Neural progenitor cell (in vitro differentiated cells): ENCODE measurements at places on chromosomes 12 and 14. TPM values are rescaled to one million over a fixed set of nuclear protein-coding genes. Genes with fewer than 3 reads are reported as not detected.

C3AR1 gene
- not detected in 2 replicates for total RNA-seq

DNA sequence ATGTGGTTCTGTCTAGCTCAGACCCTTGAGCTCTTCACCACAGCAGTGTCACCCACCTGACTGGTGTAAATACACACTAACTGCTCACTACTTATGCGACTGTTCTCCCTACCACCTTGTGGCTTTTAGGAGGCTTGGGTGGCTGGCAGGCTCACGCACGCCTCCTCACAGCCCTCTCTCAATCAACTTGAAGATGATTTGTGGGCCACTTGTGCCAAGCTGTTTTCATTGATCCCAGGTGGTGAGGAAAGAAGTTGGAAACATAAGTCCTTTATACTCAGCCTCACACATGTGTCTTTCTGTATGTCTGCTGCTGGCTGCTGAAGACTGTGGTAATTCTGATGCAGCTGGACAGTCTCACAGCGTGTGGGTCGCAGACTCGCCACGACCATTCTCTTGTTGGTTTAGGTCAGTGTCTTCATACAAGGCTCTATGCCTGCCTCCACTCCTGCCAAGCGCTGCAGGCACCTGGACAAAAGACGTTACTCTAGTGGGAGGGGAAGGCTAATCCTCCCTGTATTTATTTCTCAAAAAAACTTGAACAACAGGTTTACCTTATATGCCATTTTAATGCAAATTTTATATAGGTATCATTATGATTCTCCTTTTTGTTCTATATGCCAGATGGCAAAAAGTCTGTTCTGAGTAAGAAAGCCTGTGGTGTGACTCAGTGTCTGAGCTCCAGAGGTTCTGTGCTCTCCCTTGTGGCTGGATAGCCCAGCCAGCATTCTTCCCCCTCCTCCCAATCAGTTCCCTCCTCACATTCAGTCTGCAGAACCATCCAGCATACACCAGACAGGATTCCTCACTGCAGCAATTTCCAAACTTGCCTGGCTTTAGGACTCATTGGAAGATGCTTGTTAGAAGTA lies 115.6 kb downstream of the DIP2B start:
- H3K27me3 ChIP-seq = no peaks in the 10 kb centered on the region
- peak; percentile 55 for DNase-seq
- no peak overlapping the region for H3K4me3 ChIP-seq
- H3K36me3 ChIP-seq = no peaks in the 10 kb centered on the region

DNA sequence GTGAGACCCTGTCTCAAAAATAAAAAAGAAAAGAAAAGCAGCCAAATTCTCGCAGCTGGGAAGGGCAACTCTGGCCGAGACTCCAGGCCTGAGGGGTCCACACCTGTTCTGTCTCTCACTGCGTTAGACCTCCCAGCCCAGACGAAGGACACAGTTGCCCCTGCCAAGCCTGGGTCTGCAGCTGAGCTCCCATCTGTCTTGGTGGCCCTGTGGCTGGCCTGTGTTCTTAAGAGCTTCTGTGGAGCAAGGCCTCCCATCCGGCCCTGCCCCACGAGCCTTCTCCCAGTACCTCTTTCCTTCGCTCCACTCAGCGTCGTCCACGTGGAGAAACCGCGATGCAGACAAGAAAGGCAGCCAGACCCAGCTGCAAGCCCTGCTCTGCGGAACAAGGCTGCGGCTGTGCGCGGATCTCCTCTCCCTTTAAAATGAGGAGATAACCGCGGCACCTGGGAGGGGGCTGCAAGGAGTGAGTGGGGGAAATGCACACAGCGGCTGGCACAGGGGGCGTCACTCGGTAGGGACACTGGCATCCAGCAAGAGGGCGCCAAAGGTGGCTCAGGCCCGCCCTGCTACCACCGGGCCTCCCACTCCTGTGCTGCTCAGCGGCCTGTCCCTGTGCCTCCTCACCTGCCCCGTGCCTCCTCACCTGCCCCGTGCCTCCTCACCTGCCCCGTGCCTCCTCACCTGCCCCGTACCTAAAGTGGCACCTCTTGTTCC lies 42.4 kb downstream of the LRRC74A start:
- no peak for DNase-seq
- no peaks in the 10 kb centered on the region for H3K27me3 ChIP-seq
- no peak overlapping the region for H3K4me3 ChIP-seq
- H3K36me3 ChIP-seq = no peaks in the 10 kb centered on the region
- H3K4me1 ChIP-seq = peaks cover 9% of the 10 kb centered on the region

DNA sequence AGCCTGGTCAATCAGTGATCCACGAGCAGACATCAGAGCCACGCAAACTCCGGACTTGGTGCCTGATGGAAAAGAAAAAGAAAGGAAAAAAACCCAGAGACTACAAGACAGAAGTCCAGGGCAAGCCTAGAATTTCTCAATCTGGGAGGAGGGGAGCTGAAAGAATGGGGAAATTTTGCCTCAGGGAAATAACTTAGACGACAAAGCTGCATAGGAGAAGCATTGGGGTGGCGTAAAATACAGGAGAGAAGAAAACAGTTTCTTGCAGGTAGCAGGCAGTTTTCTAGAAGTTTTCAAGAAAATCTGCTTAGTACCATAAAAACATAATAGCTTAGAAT lies 2.6 kb upstream of the SLC11A2 start:
- no peak overlapping the region for H3K4me3 ChIP-seq
- H3K4me1 ChIP-seq = peaks cover 23% of the 10 kb centered on the region
- no peaks in the 10 kb centered on the region for H3K36me3 ChIP-seq
- H3K27ac ChIP-seq = no peak overlapping the region
- no peak for DNase-seq

GRCh38 chr12:124653169-124653931 lies 85.9 kb upstream of the NCOR2 start:
- H3K4me3 ChIP-seq = no peak overlapping the region
- no peak for DNase-seq
- H3K27ac ChIP-seq = no peak overlapping the region

GRCh38 chr12:21416511-21417121 lies 20.8 kb upstream of the PYROXD1 start:
- H3K4me3 ChIP-seq = no peak overlapping the region
- H3K4me1 ChIP-seq = peaks cover 11% of the 10 kb centered on the region
- no peak overlapping the region for H3K27ac ChIP-seq
- no peaks in the 10 kb centered on the region for H3K27me3 ChIP-seq
- H3K36me3 ChIP-seq = no peaks in the 10 kb centered on the region

PMCH gene
- total RNA-seq = not detected in 2 replicates

APOF gene
- total RNA-seq = not detected in 2 replicates

GRCh38 chr12:94793191-94793595 lies 142.8 kb upstream of the TMCC3 start:
- H3K27ac ChIP-seq = no peak overlapping the region
- peak; percentile 17 for DNase-seq
- no peaks in the 10 kb centered on the region for H3K27me3 ChIP-seq

DNA sequence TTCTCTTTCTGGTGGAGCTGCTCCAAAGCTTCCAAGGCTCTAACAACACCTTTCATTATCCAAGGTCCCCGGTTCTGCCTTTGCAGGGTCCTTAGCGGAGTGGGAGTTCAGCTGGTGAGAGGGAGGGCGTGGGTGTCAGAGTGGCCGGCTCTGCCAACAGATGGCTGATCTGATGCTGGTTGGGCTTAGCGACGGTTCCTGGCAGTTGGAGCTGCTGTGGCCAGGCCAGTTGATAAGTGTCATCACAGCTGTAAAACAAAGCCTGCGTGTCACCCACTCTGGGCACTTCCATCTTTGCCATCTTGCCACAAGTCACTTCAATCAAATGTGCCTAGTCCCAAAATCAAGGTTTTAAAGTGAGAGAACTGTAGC lies 36.3 kb downstream of the RIN3 start:
- no peak for DNase-seq
- no peak overlapping the region for H3K4me3 ChIP-seq
- H3K27me3 ChIP-seq = no peaks in the 10 kb centered on the region
- no peaks in the 10 kb centered on the region for H3K4me1 ChIP-seq

GRCh38 chr12:101933866-101934514 lies 56.6 kb downstream of the DRAM1 start:
- H3K4me3 ChIP-seq = no peak overlapping the region
- no peaks in the 10 kb centered on the region for H3K27me3 ChIP-seq
- no peaks in the 10 kb centered on the region for H3K4me1 ChIP-seq
- H3K27ac ChIP-seq = no peak overlapping the region
- DNase-seq = no peak
- no peaks in the 10 kb centered on the region for H3K36me3 ChIP-seq

DNA sequence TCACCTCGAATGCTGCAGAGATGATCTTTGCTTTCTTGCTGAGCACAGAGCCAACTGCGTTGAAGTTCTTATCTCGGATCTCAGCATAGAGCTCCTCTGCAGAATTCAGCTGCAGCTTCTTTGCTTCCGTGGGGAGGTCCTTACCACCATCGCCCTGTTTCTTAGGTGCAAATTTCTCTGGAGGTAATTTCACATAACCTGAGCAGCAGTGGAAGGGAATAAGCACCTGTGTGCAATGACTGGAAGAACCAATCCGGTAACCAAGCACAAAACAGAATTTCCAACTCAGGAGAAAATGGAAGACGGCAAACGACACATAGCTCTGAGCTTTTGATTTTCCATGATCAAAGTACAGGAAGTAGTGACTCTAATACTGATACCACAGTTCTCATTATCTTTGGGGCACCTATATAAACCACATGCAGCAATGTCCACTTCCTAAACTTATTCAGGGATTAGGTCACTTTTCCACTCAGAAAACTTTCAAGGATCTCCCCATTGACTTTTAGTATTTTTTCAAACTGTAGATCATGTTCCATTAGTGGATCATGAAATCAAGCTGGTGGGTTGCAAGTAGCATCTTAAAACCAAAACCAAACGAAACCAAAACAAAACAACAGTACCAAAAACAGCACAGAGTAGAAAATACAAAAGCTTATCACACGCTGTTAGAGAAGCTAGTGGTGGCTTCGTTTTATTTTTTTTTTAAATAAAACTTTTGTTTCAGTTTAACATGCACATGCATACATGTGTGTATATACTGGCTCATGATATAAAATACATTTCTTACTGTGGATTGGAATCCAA lies 18.9 kb upstream of the DIABLO start:
- no peak overlapping the region for H3K27ac ChIP-seq
- no peak for DNase-seq
- no peaks in the 10 kb centered on the region for H3K27me3 ChIP-seq
- H3K4me3 ChIP-seq = no peak overlapping the region
- no peaks in the 10 kb centered on the region for H3K4me1 ChIP-seq

- H3K4me1 ChIP-seq = peaks cover 17% of the 10 kb centered on the region
- no peaks in the 10 kb centered on the region for H3K27me3 ChIP-seq
- no peak overlapping the region for H3K4me3 ChIP-seq
- no peak overlapping the region for H3K27ac ChIP-seq
- H3K36me3 ChIP-seq = no peaks in the 10 kb centered on the region
Observed at GRCh38 chr12:117583677-117584225, 222.3 kb upstream of the NOS1 start.
